ENCODE measurements at places on chromosomes 16 and 17.

DNA sequence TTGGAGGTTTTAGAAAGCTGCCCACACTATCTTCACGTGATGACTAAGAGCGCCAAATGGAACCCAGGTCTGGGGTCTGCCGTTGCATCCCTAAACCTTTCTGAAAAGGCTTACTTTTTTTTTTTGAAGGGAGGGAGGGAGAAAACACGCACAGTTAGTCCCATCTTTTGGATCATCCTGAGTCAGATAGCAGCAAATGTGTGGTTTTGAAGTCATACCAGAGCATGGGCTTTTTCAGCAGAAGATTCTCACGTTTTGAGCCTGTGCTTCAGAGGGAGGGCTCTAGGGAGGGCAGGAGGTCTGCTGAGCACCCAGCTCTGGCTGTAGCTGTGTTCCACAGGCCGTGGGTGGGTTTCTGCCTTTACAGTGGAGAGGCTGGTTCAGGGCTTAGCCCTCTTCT, 194.7 kb downstream of the SNX29 start:
- DNase-seq, result no peak

- no peak for DNase-seq
These were observed 64.2 kb downstream of the SLC39A11 start for GRCh38 chr17:73028299-73028755.

- DNase-seq, result no peak
These were observed 93.3 kb downstream of the SOCS1 start for GRCh38 chr16:11162586-11163268.

DNA sequence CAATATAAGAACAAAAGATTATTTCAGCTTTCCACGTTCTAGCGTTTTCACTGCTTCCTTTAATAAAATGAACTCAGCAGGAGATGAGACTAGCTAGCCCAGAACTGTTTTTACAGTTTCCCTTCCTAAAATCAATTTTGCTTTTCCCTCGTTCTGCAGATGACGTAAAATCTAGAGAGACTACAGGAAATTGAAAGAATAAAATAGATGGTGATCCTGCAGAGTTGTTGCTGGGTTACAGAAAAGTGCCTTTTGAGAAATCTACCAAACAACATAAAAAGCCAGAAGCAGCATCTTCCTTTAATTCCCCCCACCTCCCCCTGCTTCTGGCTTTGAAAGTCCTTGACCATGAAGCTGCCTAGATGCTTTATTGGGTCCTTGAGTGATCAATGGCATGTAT, 96.8 kb upstream of the CLEC3A start:
- DNase-seq, result no peak

DNA sequence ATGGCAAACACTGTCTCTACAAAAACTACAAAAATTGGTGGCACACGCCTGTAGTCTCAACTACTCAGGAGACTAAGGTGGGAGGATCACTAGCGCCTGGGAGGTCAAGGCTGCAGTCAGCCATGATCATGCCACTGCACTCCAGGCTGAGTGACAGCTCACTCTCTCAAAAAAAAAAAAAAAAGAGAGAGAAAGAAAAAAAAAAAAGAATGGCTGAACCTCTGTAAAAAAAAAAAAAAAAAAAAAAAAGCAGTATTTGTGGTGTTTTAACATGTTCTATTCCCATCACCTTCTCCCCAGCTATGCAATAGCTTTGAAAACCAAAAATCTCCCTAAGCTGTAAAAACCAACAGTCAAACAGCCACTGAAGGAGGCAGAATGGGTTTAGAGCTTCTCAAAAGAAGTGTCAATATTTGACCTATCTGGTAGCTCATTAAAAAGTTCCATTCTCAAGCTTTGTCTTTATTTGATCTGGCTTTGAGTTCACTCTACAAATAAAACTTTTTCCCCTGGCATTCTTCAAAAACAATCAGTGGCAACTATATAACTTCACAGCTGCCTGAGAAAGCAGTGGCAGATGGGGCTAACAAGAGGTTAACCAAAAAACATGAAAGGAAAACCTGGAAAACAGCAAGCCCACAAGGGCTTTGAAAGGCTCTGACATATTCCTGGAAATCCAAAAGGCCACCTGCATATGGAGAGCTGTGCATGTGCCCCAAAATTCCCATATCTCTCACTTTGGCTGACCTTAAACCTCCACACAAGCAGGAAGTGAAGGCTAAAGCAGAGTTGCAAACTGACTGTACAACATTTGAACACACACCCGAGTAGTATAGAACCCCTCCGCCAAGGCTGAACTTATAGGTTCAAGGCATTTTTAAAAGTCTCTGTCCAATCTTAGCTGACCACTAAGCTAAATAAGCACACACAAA, 36.0 kb downstream of the USP32 start:
- no peak for DNase-seq

- no peak for DNase-seq
These were observed 46.8 kb downstream of the BEAN1 start for GRCh38 chr16:66473654-66474519.

DNA sequence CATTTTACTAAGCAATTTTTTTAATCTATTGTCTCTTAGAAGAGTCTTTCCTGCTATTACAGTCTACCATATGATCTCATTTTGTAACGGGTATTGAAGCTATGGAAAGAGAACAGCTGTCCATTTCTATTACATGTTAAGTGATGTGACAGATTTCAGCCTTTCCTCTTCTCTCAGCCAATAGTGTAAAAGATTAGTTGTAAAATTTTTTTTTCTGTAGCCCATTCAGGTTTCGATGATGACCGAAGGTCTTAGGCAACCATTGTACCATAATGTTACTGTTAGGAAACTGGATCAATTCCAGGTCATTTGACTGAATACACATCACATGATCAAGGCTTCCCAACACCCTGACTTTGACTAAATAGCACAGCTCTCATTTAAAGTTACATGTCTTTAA, 147.6 kb upstream of the HLF start:
- DNase-seq, result no peak

GRCh38 chr16:84947022-84947421, 64.3 kb downstream of the ZDHHC7 start:
- DNase-seq, result no peak

- DNase-seq, result no peak
These were observed 87.3 kb downstream of the ABCA8 start for GRCh38 chr17:68867759-68868516.

DNA sequence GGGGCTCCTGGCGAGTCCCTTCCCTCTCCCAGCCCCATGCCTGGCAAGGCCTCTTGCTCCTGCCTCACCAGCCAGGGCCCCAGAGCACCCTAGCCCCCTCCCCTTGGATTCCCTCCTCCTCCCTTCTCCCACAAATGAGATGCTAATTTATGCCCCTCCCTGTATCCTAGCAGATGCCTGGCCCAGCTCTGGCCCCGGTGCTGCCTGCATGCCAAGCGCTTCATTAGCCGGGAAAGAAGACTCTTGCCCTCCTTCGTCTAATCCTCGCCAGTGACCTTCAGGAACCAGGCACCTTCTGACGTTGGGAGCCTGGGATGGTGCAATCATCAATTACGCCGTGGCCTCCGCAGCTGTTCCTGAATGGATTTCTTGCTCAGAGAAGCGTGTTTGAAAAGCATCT, 127.8 kb downstream of the SDK2 start:
- DNase-seq, result no peak

DNA sequence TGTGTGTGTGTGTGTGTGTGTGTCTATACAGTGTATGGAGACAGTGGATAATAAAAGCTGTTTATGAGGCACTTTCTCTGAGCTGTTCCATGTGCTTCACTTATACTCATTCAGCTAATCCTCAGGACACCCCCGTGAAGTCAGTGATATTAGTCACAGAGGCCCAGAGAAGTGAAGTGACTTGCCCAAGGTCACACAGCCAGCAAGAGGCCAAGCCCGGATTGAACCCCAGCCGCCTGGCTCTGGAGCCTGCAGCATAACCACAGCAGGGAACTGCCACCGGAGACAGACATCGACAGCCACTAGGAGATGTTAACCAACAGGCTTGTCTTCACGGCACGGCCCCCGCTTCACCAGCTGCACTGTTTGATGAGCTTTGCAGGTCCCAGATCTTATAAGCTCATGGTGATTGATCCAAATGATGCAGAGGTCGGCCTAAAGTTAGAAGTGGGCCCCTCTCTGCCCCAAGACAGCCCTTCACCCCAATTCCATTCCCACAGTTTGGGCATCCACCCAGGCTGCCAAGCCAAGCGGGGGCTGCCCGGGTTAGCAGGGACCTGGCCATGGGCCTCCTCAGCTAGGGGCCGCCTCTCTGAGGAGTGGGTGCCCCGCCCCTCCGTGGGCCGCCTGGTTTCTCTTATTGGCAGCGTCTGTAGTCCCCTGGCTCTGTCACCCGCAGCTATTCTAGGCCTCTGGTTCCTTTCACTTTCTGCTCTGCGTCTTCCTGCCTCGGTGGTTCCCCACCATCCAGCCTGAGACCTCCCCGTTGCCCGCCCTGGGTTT, 30.9 kb downstream of the SOCS1 start:
- no peak for DNase-seq

- DNase-seq, result peak; percentile 64
These were observed 137.9 kb downstream of the CDH11 start for GRCh38 chr16:64983963-64984362.

Data from RCC 7860 (cell line).